ENCODE measurements at places on chromosomes 3 and 15.

DNA sequence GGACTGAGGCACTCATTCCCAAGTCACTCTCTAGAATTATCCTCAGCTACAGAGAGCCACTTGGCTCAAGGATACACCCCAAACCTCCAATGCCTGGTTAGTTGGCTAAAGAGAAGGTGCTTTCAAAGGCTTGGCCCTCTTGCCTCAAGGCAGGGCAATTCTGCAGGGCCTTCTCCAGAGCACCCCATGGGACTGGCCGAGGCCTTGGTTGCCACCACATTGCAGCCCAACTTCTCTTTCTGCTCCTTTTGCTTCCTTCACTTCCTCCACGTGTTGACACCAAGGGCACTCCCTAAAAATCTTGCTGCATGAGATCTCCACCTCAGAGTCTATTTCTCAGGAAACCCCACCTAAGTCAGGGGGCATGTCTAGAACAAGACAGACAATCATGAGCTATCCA, 36.7 kb downstream of the MEGF11 start:
- DNase-seq, result no peak

DNA sequence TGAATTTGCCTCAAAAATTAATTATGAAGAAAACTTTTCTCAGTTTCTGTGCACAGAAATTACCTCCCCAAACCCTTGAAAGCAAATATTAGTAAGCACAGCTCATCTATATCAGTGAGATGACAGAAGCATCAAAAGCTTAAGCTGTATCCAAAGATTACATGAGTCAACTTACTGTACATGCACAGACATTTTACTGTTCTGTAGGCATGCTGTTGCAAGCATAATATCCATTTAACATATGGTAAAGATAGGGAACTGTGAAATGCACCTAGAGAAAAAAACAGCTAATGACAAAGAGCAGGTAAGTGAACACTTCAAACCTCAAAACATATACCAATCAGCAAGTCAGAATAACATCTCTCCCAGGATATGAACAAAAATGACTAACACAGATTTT, 20.9 kb downstream of the SHOX2 start:
- DNase-seq, result no peak

DNA sequence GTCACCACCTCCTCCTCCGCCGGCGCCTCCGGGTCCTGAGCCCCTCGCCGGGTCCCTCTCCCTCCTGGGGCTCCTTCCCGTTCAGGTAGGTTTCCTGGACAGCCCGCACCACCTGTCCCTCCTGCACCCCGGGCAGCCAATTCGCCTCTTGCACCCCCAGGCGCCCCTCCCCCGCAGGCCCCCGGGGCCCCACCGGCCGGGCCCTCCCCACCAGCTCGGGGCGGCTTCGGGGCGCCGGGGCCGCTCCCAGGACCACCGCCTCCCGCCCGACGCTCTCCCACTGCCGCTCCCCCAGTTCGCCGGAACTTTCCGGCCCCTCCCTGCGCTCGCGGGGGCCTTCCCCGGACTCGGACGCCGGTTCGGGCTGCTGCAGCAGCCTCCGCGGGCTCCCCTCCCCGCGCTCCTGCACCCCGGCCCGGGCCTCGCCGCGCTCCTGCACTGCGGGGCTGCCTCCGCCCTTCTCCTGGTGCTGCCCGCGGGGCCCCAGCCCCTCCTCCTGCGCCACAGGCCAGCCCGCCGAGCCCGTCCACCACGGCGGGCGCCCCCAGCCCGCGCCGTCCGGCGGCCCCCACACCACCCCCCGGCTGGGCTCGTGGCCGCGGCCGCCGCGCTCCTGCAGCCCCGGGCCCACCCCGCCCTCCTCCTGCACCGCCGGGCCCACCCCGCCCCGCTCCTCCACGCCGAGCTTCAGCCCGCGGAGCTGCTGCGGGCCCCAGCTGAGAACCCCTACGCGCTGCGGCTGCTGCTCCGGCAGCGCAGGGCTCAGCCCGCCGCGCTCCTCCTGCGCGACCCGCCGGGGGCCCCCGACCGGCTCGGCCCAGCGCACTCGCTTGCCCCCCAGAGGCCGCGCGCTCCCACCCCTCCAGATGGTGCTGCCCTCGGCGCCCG, 587 bp upstream of the TNK2 start:
- peak; percentile 69 for DNase-seq

DNA sequence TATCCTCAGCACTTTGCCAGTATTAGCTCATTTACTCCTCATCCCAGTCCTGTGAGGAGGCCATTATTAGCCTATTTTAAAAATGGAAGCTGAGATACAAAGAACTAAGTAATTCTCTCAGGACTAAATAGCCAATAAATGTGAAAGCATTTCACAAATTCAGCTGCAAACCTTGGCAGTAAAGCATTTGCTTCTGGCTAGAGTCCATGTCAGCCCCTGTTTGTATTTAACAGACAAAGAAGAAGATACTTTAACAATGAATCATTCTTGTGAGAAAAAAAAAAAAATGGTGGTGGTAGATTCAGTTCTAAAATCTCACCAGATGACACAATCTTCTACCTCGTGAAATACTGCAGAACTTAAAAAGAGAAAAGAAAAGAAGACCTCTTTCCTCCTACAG, 85.0 kb upstream of the CNTN6 start:
- DNase-seq, result no peak

- DNase-seq, result no peak
Observed at GRCh38 chr3:147373301-147373700, 33.0 kb downstream of the ZIC4 start.

GRCh38 chr15:101295607-101296161, 636 bp upstream of the SNRPA1 start:
- DNase-seq, result no peak

DNA sequence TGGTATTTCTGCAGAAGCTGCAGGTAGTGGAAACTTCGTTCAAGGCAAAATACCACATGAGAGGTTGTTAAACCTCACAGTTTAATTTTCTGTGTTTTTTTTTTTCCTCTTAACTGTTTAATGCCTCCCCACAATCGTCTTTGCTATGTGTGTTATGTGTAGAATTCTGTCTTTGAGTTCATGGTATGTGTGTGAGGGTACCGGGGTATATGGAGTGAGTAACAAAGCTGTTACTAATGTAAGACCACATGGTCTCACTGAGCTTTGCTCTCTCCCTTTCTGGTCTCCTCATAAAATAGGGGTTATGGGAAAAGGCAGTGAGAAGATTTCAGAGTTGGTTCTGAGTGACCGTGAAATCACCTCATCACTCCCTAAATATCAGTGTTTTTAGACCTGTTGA, 143.6 kb downstream of the USP13 start:
- no peak for DNase-seq

DNA sequence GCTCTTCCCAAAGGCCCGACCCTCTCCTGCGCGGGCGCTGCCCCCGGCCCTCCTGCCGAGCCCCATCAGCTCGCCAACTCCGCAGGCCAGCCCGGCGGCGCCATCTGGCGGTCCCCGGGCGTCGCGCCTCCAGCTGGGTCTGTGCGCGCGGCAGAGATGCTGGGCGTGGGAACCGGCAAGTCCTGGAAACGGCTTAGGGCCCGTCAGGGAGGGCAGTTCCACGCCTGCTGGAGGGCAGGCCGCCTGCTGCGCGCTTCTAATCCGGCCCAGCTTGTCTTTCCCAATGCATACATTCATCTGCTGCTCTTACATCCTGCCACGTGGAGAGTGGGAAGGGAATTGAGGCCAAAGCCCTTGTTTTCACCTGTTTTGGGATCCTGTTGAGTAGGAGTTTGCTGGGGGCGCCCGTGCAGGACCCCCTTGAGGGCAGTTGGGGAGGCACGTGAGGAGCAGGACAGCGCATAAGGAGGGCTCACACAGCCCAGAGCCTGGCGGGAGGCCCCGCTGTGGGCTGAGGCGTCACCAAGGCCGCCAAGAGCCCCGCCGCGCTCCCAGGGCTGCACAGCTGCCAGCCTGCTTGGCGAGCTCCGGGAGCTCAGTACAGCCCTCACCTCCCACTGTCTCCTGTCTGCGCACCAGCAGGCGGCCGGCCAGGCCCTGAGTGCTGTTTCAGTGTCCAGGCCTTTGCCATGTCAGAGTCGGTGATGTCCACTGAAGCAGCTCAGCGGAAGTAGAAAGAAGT, 165.6 kb downstream of the NSMCE3 start:
- DNase-seq, result peak; percentile 78

DNA sequence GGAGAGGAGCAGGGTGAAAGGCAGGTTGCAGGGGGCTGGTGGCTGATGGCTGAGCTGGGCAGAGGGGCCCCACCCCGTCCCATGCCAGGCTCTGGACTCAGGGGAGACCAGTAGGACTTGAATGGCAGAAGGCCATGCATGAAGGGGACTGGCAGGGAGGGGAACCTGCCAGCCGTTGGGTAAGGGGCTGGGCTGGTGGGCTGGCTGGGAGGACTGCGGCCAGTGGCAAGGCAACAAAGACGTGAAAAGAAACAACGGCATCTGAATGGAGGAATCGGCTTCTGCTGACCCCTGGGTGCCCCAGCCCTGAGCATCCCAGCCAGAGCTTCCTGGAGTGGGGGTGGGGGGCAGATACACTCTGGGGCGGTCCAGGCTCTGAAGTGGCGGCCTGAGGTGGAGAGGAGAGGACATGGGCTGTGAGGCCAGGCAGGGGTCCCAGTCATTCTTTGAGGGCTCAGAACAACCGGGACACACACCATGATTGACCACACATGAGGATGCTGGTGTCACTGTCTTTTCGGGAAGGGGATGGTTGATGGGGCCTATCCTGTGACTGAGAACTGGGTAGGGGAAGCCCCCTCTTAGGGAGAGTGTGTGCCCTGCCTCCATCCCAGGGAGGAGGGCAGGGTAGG, 11.7 kb downstream of the GLYCTK start:
- DNase-seq, result no peak

GRCh38 chr3:72386327-72387000, 461.8 kb downstream of the SHQ1 start:
- DNase-seq, result no peak

- DNase-seq, result no peak
Observed at GRCh38 chr3:112377568-112378071, 44.7 kb downstream of the CD200 start.

DNA sequence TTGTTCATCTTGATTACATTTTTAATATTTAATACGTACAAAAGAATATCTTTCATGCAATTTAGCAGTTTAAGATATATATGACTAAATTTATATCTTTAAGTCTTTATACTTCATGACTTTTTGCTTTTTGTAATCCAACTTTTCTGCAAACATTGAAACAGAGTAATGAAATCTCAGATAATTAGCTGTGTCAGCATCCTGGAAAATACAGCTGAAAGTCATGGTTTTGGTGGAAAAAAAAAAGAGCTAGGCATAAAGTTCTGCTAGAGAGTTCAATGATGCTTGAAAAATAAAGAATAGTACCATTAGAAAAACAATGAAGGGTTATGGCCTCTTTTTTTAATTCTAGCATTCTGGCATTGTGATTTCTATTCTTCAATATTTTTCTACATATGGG, 387.4 kb upstream of the ROBO2 start:
- no peak for DNase-seq

GRCh38 chr3:70053293-70053692, 53.8 kb downstream of the SAMMSON start:
- DNase-seq, result no peak

- DNase-seq, result no peak
Observed at GRCh38 chr3:120652896-120653545, 29.0 kb downstream of the HGD start.

DNA sequence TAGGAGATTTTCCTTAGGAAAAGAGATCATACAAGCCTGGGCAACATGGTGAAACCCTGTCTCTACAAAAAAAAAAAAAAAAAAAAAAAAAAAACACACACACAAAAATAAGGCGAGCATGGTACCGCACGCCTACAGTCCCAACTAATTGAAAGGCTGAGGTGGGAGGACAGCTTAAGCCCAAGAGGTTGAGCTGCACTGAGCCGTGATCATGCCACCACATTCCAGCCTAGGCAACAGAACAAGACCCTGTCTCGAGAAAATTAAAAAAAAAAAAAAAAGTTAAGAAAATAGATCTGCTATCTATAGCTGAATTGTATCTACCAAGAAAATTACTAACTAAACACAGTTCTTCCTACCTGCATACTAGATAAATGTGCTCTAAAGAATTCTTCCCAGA, 7.1 kb downstream of the MSL2 start:
- DNase-seq, result no peak

GRCh38 chr3:17390785-17391184, 351.6 kb downstream of the TBC1D5 start:
- no peak for DNase-seq

DNA sequence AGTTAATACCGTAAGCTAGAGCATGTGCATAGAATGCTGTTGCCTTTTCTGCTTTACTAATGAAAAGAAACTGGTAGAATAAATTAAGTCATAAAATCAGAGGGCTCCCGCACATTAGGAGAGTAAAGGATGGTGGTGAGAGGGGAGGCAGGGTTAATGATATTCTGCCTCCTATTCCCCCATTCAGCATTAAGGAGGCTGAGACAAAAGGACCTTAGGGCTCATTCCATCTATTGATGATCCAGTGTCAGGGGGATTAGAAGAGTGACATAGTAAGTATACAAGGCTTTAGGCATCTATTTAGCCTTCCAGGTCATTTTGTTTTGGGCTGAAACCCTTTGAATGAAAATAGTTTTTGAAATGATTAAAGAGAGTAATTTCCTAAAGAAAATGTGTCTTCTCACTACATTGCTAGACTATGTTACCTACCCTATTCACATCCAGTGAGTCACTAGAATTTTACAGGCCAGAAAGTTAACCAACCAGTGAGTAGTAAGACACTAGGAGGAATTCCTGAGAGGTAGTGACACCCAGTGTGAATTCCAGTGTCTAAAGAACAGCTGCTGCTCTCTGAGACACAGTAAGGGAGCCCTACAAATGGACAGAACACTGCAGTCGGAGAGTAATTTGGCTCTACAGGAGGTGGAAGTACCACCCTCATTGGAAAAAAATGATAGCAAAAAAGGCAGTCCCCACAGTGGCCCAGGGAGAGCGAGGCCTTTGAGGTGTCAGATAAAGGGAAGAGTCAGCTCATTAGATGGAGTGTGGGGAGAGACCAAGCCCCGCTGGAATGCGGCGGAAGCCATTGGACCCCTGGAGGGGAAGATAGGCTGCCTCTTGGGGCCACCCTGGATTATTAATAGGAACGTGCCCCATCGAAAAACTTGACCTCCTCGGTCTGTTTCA, 67.6 kb downstream of the TUSC7 start:
- DNase-seq, result no peak

DNA sequence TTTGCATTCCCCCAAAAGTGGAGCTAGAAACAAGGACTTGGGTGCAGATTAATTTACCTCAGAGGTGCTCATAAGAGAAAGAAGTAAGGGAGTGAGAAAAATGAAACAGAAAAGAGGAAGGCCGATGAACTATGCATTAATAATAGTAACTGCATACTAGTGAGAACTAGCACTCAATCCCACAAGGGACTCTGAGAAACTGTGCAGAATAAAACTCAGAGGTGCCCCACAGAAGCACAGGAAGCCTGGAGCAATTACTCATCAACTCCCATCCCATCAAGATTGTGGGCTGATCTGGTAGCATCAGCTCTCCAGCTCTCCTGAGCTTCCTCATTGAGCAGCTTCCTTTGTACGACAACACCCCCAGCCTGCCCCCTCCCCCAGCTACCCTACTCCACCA, 50.8 kb downstream of the CLDN18 start:
- no peak for DNase-seq
